ENCODE measurements at places on chromosomes 1 and 21. TPM values are rescaled to one million over a fixed set of nuclear protein-coding genes. Genes with fewer than 3 reads are reported as not detected.

ZNF593OS gene
- not detected for total RNA-seq

ITLN2 gene
- not detected for total RNA-seq

TMCO4 gene
- 11.1 TPM for total RNA-seq

SLC19A2 gene
- 7.0 TPM for total RNA-seq

MFAP2 gene
- not detected for total RNA-seq

IL22RA1 gene
- not detected for total RNA-seq

AIM2 gene
- 2.1 TPM for total RNA-seq

AGO1 gene
- total RNA-seq, result 19.0 TPM

SLC9C2 gene
- total RNA-seq, result not detected

CCDC17 gene
- 2.6 TPM for total RNA-seq

CD1B gene
- 0.52 TPM for total RNA-seq

OR10T2 gene
- total RNA-seq, result not detected

CSF3R gene
- total RNA-seq, result 153 TPM

OLFM3 gene
- total RNA-seq, result 0.10 TPM

LCE1D gene
- total RNA-seq, result not detected

EDARADD gene
- 1.8 TPM for total RNA-seq

SYDE2 gene
- 10.7 TPM for total RNA-seq

CD53 gene
- 334 TPM for total RNA-seq

CD34 gene
- 0.42 TPM for total RNA-seq

FCRL4 gene
- total RNA-seq, result not detected

LMX1A gene
- total RNA-seq, result not detected

NR5A2 gene
- total RNA-seq, result not detected

S100A3 gene
- not detected for total RNA-seq

OR6Y1 gene
- total RNA-seq, result not detected

RAB3B gene
- total RNA-seq, result under 0.01 TPM

OR4F16 gene
- not detected for total RNA-seq

TMEM52 gene
- total RNA-seq, result 0.31 TPM

BARHL2 gene
- total RNA-seq, result not detected
